Hematopoietic multipotent progenitor cell treated with erythropoietin and hydrocortisone succinate and interleukin-3 and kit ligand, for 17 days (in vitro differentiated cells): ENCODE measurements at places on chromosomes 2 and 18.

- no peak for DNase-seq
Observed at GRCh38 chr18:2172881-2173280, 398.4 kb downstream of the METTL4 start.

GRCh38 chr2:26184555-26185303 lies 11.8 kb downstream of the GAREM2 start:
- peak; percentile 69 for DNase-seq

GRCh38 chr2:188303363-188304031 lies 11.8 kb downstream of the GULP1 start:
- no peak for DNase-seq

GRCh38 chr2:101729521-101730190 lies 32.1 kb downstream of the MAP4K4 start:
- DNase-seq: no peak

- DNase-seq: no peak
Observed at GRCh38 chr2:215565897-215566296, 130.0 kb upstream of the FN1 start.

DNA sequence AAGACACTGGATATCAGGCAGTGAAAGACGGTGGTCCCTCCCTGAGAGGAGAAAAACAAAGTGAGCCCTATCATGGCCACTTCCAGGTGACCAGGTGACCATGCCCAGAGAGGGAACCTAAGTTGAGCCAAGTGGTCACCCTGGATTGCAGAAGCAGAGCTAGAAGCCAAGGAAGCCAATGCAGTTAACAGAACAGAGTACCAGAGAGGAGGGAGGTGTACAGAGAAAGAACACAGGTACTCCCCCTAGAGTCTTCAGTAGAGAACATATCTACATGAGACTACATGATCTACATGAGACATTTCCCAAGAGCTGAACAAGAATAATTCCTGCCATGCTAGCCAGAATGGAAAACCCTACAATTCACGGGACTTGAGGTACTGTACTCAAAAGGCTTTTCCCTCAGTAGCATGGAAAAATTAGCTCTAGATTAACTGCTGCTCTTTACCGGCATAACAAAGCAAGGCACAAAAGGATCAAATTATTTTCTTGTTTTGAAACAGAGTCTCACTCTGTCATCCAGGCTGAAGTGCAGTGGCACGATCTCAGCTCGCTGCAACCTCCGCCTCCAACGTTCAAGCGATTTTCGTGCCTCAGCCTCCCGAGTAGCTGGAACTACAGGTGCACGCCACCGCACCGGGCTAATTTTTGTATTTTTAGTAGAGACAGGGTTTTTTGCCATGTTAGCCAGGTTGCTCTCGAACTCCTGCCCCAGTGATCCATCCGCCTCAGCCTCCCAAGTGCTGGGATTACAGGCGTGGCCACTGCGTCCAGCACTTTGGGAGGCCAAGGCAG lies 23.5 kb downstream of the ROCK2 start:
- no peak for DNase-seq

DNA sequence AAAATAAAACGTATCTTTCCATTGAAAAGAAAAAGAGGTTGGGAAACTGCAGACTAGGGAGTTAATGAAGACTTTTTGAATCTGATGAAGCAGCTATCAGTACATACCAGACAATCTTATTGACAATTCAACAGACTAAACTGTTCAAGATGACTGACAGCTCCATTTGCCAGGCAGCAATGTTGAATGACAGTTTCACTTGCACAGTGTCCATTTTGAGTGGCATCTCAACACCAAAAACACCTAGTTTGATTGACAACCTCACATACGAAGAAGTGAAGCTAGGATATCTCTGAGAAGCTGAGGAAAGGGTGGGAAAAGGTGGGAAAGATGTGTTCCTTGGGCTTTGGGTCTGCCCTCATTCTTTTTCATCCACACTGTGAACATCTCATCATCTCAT lies 315.0 kb upstream of the SYT4 start:
- DNase-seq: no peak
